ENCODE measurements at places on chromosomes 6 and 20. TPM values are rescaled to one million over a fixed set of nuclear protein-coding genes. Genes with fewer than 3 reads are reported as not detected.

DNA sequence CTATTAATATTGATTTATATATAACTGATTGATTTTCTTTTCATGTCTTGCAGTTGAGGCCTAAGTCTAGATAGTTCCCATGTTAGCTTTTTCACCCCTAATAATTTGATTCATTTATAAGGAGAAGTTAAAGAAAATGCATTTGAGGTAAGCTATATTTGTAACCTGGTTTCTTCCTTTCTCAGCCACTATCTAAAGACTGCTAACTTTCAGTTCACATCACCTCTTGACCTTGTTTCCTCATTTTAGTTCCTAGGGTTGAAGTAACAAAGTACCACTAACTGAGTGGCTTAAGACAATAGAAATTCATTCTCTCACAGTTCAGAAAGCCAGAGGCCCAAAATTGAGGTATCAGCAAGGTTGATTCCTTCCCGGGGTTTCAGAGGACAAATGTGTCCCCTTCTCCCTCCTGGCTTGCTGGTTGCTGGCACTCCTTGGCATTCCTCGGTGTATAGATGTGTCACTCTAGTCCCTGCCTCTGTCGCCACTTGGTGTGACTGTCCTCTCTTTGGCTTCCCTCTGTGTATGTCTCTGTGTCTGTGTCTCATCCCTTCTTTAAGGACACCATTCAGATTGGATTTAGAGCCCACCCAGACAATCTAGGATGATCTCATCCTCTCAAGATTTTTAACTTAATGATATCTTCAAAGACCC lies 55.9 kb upstream of the C20orf144 start:
- H3K4me1 ChIP-seq, result no peaks in the 10 kb centered on the region
- no peak overlapping the region for H3K4me3 ChIP-seq
- DNase-seq, result no peak
- no peak overlapping the region for H3K27ac ChIP-seq
- no peaks in the 10 kb centered on the region for H3K27me3 ChIP-seq

DNA sequence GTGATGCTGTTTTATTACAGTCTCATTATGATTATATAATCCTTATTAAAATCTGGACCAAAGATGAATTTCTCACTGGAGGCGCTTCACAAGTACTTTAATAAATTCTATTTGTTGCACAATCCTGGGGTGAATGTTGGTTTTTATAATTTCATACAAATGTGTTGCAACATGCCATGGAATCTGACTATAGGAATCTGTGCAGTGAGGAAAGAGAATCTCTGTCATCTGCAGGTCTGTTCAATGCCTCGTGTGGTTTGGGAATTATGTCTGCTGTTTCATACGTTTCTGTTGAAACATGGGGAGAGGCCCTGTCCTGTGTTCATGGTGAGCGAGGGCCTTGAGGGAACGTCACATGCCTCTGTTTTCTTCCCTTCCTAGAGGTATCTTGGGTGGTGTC lies 277.3 kb downstream of the CDH4 start:
- H3K4me3 ChIP-seq, result no peak overlapping the region
- peaks cover 2% of the 10 kb centered on the region for H3K27me3 ChIP-seq
- DNase-seq, result no peak
- H3K4me1 ChIP-seq, result no peaks in the 10 kb centered on the region
- no peak overlapping the region for H3K27ac ChIP-seq

Gene CDK19
- 32.4 TPM for total RNA-seq

GRCh38 chr6:126094411-126094810 lies 108.1 kb downstream of the TRMT11 start:
- H3K4me1 ChIP-seq, result no peaks in the 10 kb centered on the region
- no peak overlapping the region for H3K4me3 ChIP-seq
- H3K27ac ChIP-seq, result no peak overlapping the region
- DNase-seq, result no peak
- H3K36me3 ChIP-seq, result peaks cover 2% of the 10 kb centered on the region
- no peaks in the 10 kb centered on the region for H3K27me3 ChIP-seq

DNA sequence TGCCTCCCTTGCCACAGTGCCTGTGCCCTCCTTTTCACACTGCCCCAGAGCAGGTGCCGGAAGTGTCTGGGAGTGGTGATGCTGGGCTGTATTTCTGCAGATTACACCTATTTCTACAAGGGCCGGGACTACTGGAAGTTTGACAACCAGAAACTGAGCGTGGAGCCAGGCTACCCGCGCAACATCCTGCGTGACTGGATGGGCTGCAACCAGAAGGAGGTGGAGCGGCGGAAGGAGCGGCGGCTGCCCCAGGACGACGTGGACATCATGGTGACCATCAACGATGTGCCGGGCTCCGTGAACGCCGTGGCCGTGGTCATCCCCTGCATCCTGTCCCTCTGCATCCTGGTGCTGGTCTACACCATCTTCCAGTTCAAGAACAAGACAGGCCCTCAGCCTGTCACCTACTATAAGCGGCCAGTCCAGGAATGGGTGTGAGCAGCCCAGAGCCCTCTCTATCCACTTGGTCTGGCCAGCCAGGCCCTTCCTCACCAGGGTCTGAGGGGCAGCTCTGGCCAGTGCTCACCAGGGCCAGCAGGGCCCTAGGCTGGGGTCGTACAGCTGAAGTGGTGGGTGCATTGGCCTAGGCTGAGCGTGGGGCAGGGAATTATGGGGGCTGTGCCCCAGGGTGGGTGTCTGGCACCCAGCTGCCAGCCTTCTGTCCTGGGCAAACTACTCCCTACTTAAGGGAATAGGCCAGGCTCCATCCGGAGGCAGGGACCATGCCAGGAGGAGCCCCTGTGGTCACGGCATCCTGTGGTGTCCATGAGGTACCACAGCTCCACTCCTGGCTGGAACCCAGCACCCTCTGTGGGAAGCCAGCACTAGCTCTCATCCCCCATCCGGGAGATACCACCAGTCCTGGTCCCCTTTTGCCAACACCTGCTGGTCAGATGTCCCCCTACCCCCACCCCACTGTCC lies 3.5 kb downstream of the MMP24OS start:
- H3K27me3 ChIP-seq, result no peaks in the 10 kb centered on the region
- peaks cover 20% of the 10 kb centered on the region for H3K4me1 ChIP-seq
- H3K36me3 ChIP-seq, result peaks cover 9% of the 10 kb centered on the region
- DNase-seq, result no peak
- no peak overlapping the region for H3K4me3 ChIP-seq
- no peak overlapping the region for H3K27ac ChIP-seq
